Activated CD4-positive, alpha-beta T cell treated with anti-CD3 and anti-CD28 coated beads, Interleukin-2, amount 50 U/mL, for 24 hours (primary cell): ENCODE measurements at places on chromosomes 5 and 9.

DNA sequence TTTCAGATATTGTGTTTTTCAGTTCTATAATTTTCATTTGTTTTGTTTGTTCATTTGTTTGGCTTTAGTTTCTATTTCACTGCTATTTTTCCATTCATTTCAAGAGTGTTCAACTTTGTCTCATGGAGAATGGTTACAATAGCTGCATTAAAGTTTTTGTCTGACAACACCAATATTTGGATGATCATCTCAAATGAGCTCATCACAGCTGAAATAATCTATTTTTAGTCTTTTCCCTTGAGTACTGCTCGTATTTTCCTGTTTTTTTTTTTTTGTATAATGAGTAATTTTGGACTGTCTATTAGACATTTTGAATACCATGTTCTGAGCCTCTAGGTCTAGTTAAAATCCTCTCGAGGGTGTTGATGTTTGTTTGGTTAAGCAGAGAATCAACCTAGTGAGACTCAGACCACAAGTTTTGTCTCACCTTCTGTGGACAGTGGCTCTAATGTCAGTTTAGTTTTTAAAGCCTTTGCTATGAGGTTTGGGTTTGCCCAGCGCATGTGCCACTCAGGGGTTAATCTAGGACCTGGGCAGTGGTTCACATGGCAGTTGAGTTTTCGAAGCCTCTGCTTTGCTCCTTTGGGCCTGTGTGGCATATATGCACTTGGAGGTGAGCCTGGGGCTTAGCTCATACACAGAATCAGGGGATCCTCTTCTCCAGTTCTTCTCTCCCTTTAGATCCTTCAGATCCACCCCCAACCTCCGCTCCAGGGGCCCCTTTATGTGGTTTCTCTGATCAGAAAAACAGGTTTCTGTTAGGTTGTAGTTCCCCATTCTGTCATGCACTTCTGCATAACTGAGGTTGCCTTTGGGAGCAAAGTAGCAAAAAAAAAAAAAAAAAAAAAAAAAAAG is 79.8 kb downstream of the ARSB start:
- DNase-seq: no peak

DNA sequence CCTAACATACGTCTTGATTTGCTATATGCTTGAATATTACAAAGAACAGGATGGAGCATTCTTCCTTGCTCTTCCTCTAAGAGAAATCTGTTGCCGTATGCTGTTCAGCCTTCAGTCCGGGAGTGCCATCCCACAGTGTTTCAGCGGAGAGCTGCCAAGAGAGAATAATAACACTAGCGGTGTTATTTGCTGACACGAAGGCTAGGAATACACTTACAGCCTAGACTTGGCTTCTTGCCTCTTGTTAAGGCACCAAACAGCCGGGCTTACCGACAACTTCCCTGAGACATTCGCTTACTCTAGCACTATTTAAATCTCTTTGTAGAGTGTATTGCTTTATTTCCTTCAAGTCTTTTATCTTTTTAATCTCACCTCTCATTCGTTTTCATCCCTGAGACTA is 31.4 kb downstream of the KCTD16 start:
- no peak for DNase-seq

- DNase-seq: no peak
Measured at GRCh38 chr5:44919560-44919959, 110.8 kb downstream of the MRPS30 start.

DNA sequence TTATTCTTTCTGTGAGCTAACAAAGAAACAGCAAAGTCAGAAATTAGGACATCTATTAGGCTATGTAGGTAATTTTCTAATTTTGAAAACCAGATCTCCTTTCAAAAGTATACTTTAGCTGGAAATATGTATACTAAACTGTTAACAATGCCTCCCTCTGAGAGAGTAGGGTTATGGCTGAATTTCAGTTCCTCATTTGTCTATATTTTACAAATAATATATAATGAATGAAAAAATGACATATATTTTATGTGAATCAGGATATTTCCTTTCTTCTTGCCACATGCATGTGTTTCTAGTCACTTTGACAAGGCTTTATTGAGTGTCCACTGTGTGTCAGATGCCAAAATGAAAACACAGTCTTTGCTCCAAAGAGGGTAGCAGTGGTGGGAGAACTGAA is 15.4 kb downstream of the HACD4 start:
- no peak for DNase-seq

DNA sequence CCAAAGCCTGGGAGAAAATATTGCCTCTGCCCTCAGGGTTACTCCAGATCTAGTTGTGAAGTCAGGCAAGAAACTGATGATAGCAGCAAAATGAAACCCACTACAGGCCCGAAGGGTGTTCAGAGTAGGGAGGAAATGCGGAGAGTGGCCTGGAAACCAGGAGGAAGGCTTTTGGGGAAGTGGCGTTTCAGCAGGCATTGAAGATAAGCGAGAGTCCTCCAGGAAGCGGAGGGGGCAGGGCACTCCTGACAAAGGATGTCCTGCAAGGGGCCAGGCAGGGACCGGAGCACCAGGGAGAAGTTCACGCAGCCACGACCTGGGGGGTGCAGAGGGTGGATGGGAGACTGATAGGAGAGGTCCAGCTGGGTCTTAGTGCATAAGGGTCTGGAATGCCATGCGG is 7.8 kb upstream of the FOXI1 start:
- no peak for DNase-seq

- no peak for DNase-seq
Measured at GRCh38 chr9:112355427-112355897, 22.0 kb upstream of the PTBP3 start.

DNA sequence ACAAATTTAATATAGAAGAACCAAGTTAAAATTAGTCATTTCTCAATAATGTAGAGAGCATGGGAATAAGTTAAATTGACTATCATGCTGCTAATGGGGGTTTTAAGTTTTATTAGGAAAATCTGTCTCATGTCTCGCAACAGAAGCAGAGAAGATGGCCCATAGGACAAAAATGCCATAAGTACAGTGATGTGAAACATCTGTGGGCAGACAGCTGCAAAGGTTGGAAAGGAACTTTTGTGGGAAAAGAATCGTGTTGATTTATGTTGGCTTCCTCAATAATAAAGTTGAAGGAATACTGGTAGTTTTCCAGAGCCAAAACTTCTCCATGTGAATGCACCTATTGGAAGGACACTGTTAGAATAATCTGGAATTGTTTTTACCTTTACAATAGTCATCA is 44.8 kb downstream of the VCAN start:
- DNase-seq: no peak

DNA sequence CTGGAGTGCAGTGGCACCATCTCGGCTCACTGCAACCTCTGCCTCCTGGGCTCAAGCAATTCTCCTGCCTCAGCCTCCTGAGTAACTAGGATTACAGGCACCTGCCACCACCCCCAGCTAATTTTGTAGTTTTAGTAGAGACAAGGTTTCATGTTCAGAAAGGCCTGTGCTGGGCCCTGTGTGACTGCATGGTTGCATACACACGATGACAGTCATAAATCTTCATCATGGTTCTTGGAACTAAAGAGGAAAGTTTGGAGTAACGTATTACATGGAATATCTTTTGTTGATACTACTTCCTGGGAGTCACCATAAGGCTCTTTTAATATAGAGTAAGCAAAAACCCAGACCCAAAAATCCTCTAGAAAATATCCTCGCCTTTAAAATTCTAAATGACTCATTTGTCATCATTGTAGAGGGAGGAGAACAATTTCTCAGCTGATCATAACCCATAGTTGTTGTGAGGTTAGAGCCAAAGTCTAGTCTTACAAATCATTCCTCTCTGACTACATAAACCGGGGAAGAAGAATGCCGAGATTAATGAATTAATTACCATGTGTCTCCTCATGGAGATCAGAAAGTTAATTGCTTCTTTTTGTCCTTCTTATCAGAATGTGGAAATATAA is 47.0 kb downstream of the KLF9 start:
- no peak for DNase-seq
